ENCODE measurements at places on chromosomes 7 and 10.
A peak's percentile ranks its signal among the peaks of the same experiment; 100 is the strongest.

GRCh38 chr10:110172155-110172554 is 35.2 kb upstream of the MXI1 start:
- DNase-seq, result no peak

DNA sequence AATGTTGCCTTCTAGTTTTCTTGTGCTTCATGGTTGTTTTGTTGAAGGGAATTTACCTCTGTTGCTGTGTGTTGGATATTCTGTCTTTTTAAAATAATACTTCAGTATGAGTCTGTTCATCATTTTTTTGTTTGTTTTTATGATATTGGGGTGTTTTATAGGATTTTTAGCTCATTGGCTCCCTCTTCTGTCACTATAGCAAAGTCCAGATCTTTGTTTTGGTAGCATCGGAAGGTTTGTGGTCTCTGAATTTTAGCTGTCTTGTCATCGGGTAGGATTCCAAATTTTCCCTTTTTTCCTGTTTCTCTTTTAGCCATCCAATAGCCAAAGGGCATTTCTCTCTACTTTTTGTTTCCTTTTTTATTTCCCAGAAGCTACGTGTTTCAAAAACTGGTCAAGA is 91.4 kb downstream of the EXOC4 start:
- DNase-seq, result no peak

DNA sequence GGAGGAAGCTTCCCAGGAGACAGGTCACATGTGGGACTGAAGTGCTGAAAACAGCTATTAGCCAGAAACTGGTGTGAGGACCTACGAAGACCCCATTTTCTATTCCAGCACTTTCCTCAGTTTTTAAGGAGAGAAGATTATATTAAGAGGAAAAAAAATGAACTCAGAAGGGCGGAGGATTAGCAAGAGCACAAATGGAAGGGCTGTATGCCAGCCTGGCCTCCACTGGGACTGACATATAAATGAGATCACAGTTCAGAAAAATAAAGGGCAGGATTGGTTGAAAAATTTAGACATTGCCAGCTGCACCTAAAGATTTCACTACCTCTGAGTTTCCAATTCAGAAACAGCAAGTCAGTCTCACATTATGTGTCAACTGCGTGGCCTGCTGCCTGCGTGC is 53.0 kb downstream of the GSDME start:
- DNase-seq, result no peak

- peak; percentile 53 for DNase-seq
These were observed 109.6 kb upstream of the SP4 start for GRCh38 chr7:21317966-21318915.

DNA sequence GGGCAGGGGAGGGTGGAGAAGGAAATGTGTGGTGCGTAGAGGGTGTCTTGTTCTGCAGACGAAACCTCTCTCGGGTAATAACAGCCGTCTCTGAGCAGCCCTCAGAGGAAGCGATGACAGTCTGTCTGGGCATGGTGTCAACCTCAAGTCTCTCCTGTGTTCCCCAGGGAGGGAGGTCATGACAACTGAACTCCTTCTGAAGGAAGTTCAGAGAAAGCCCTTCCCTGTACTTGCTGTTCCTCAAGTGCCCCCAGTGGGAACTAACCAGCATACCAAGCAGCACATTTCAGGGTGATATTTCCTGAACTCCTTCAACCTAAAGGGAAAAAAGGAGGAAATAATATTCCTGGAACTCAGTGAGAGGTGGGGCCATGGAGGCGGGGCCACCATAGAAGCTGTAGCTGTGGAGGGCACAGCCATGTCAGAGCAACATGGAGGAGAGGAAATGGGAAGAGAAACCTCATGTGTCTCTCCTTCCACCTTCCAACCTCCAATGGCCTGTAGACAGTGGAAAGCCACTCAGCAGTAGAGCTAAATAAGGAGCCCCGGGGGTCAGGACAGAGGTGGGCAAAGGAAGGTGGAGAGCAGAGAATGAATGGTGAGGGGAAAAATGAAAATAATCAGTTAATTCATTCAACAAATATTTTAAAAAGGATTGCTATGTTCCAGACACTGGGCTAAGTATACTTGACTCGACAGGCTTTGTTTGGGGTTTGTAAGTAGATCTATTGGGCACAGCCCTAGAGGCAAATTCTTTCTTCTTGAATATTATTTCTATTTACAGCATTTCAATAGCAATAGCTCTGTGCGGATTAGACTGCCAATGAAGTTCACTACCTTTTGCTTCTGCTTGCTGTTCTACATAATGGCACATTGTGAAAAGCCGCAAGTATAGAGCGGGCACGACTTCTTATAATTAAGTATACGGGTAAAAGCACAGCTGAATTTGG is 61.0 kb upstream of the AOAH start:
- DNase-seq, result peak; percentile 29

DNA sequence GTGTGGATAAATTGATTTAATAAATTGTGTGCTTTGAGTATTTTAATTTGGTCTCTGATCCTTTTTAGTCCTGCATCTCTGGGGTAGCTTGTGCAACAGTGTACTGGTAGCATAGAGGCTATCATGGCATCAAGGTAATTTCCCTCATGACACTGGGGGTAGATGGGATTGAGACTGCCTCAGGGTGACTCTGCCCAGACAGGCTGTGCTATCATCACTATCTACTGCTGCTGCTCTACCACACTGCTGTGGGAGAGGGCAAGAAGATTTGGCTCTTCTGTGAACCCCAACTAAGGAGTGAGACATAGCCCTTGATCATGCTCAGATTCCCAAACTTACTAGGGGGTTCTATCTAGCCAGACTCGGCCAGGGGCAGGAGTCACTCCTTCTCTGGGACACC is 43.6 kb upstream of the JAZF1 start:
- DNase-seq, result no peak
